ENCODE measurements at places on chromosomes 5 and 9.

DNA sequence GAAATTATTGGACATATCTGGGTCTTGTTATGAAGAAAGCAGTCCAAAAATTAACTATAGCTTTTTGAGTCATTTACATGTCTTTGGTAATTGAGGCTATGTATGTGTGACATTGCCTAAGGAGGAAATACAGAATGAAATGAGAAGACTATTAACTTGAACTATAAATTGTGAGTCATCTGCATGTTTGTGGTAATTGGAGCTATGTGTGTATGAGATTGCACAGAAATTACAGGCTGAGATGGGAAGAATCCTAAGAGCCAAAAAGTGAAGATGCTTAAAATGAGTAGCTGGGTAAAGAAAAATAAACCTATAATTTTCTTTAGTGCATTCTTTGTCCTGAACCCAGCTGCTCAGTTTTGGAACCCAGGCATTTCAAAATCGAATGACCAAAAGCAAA lies 747.6 kb upstream of the EDIL3 start:
- DNase-seq: no peak

GRCh38 chr5:139141446-139142204 lies 56.5 kb downstream of the SIL1 start:
- DNase-seq: no peak

DNA sequence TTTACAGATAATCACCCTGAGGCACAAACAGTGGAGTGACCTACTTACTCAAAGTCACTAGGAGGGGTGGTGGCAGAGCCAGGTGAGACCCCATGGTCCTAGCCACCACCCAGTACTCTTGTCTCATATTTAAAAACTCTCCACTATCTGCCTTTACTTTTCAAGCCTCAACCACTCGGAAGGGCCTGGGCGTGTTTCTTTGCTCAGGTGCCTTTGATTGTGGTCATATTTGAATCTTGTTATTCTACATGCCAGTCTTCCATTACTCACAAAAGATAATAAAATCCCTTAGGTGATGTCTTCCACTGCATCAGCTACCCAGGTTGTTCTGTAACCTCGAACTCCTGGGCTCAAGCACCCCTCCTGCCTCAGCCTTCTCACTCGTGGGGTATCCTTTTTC lies 20.7 kb upstream of the TRIM36 start:
- no peak for DNase-seq

GRCh38 chr5:40551496-40552491 lies 127.9 kb upstream of the PTGER4 start:
- no peak for DNase-seq

- DNase-seq: no peak
Measured at GRCh38 chr5:159343295-159344094, 13.2 kb upstream of the IL12B start.

- no peak for DNase-seq
Measured at GRCh38 chr9:93043122-93043521, 15.4 kb upstream of the SUSD3 start.

DNA sequence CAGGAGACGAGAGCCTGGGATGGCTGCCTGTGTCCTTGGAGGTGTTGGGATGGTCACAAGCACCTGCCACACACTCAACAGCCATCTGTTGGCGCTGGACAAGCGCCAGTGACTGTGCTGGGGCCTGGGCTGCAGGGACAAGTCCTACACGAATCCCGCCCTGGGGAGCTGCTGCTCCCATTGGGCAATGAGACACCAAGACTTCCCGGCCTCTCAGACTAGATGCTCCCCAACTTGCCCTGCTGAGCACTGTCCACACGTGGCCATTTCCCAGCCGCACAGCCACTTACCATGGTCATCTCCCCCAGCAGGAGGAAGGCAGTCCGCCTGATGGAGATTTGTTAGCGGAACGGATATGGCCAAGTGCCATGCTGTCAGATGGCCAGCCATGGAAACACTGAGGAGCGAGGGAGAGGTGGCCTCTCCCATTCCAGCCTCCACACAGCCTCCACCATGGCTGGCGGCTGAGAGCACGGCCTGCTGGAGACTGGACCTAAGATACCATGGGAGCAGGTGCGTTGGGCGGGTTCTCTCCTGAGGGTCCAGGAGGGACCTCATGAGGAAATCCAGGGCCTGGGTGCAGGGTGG lies 43.9 kb downstream of the PRRT1B start:
- no peak for DNase-seq
